ENCODE measurements at places on chromosomes 3 and 15.

DNA sequence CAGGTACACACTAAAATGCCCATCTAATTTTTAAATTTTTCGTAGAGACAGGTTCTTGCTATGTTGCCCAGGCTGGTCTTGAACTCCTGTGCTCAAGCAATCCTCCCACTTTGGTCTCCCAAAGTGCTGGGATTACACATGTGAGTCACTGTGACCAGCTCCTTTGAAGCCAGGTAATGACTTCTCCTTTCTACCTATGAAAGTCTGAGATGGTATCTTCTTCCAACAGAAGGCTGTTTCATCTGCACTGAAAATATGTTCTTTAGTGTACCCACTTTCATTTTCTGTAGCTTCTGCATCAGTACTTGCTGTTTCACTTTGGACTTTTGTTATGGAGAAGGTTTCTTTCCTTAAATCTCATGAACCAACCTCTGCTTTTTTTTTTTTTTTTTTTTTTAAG, 8.8 kb downstream of the OIP5 start:
- DNase-seq, result no peak

DNA sequence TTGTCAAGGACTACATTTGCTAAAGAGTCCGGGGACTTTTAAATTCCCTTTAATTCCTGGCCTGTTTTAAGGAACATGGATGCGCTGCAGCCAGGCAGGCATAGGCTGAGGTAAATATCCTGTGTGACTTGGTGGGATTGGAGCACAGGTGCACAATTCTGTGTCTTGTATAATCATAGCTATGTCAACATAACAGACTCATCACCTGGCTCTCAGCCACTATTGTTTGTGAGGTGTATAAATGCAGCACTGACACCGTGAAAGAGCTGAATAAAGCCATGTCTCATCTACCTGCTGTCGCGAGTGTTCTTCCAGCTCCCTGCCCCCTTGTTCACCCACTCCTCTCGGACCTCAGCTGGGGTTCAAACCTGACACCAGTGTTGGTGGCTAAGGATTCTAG, 109.7 kb downstream of the MFSD1 start:
- no peak for DNase-seq

DNA sequence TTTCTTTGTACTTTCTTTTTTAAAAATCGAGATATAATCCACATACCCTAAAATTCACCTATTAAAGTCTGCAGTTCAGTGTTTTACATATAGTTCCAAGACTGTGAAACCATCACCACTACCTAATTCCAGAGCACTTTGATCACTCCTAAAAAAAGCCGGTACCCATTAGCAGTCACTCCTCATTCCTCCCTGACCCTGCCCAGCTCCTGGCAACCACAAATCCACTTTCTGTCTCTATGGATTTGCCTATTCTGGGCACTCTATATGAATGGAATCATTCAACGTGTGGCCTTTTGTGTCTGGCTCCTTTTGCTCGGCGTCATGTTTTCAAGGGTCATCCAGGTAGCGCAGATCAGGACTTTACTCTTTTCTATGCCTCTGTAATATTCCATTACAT, 17.3 kb downstream of the TRPM1 start:
- no peak for DNase-seq

DNA sequence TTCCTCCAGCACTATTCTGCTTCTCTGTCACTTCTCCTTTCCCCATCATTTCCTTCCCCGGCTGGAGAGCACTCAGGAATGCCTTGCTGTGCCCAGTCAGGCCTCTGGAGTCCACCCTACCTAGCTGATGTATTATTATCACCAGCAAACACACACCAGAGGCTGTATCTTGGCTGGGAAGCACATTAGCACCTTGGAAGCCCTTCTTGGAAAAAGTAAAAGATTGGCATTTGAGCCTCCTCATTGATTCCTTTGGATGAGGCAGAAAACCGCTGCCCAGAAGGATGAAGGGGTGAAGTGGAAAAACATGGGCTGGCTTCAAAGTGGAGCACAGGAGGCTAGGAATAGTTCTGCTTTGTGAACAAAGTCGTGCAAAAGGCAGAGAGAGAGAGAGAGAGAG, 244.3 kb downstream of the RPLP1 start:
- no peak for DNase-seq

DNA sequence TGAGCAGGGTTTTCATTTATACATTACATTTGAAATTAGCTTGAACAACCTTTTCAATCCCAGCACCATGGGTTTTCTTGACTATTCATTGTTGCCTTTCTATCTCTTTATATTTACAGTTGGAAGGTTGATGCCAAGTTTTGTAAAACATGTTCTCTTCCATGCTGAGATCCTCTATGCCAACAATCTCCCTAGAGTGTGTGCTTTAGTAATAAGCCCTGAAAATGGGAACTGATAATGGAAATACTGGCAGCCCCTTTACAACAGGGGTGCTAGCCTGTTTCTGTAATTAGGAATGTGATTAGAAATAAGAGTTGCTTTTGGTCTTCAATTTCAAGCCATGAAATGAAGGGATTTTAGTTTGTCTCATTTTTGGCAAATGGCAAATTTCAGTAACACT, 239.9 kb upstream of the NAALADL2 start:
- no peak for DNase-seq

- DNase-seq, result no peak
These were observed 183.3 kb upstream of the ZBTB20 start for GRCh38 chr3:115330430-115330829.

DNA sequence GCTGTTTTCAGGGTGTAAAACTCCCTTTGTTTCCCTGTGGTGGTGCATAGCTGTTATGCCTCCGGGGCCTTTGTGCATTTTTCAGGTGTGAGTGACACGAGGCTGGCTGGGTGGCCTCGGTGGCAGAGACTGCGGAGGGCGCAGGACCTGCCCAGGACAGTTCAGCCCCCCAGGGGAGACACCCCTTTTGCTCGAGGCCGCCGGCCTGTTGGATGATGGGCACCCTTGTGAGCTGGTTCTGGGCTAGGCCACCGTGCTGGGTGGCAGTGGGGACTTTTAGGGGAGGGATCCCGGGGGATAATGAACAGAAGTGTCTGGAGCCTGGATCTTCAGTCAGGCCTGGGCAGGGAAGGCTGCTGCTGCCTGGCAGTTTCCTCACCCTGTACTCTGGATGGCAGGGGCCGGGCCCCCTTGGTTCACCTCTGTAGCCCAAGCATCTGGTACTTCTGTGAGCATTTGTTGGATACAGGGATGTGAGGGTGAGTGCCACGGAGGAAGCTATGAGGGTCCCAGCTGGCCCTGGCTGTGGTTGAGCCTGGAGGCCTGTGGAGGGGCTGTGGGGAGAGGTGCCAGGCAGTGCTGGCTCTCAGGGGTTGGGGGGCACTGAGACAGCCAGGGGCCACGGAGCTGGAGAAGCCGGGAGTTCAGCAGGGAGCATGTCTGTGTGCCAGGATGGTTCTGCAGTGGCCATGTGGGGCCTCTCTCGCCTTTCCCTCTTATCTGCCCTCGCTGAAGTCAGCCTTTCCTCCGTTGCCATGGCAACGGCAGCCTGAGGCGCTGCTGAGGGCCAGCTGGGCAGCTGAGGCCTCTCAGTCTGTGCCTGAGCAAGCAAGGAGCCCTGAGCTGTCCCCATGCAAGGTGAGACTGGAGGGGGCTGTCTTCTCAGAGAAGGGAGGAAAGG, 49.0 kb downstream of the KY start:
- DNase-seq, result no peak

DNA sequence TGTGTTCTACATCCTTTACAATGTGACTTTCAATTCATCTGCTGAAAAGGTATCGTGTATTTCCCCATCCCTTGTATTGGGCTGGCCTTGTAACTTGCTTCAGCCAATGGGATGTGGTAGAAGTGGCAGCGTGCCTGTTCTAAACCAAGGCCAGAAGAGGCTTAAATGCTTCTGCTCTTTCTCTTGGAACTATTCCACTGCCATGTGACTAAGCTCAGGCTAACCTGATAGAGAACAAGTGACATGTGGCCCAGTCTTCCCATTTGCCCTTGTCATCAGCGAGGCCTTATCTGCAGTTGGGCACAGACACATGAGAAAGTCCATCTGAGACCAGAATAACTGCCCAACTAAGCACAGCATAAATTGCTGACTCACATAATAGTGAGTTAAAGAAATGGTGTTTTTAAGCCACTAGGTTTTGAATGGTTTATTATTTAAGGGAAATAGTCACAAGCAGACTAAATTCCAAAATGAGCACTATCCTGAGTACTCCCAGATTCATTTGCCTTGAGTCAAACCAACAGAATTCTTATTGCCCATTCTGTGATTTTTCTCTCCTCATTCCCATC, 230.2 kb downstream of the CPNE4 start:
- DNase-seq, result no peak

GRCh38 chr3:73621388-73621787, 3.4 kb downstream of the PDZRN3 start:
- no peak for DNase-seq

DNA sequence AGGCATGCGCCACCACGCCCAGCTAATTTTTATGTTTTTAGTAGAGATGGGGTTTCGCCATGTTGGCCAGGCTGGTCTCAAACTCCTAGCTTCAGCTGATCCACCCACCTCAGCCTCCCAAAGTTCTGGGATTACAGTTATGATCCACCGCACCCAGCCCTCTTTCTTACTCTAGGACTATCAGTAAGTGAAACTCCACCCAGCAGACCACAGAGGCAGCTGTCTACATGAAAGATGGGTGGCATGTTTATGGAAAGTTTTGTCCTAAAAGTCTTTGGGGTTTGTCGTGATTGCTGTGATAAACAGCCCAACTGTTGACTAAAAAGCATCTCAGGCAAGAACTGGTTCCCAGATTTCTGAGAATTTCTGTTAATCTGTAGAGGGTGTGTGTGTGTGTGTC, 10.9 kb downstream of the ARL6IP5 start:
- DNase-seq, result peak; percentile 24

Data from central memory CD4-positive, alpha-beta T cell (primary cell).